Nephron progenitor cell (in vitro differentiated cells): ENCODE measurements at places on chromosomes 4 and X.

GRCh38 chrX:6363188-6363587 lies 134.5 kb upstream of the NLGN4X start:
- DNase-seq: no peak

- no peak for DNase-seq
Observed at GRCh38 chr4:20572976-20573375, 127.3 kb upstream of the PACRGL start.

DNA sequence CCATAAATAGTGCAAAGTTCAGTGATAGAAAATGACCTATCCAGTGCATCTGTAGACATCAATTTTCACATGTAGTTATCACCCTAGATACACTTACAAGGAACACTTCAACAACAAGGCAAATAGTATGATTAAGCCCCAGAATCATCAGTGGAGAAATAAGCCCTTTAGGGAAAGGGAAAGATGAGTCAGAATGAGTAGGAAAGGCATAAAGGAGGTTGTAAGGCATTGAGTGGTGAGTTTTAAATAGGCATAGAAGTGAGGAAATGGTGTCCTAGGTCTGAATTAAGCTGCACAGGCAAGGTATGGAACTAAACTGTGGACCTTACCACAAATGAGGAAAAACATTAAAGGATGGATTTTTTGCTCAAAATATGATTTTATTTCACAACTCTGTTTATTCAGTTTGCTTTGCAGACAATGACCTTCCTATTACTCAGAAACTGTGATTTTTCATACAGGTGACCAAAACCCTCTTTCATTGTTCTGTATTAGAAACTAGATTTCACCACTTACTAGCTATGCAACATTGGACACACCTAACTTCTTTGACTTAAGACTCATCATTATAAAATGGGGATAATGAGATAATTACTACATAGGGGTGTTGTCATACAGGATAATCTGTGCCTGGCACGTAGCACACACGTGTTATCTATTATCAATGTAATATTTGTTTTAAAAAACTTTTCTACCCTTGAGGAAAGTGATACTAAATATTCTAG lies 57.0 kb upstream of the MAP9 start:
- no peak for DNase-seq

DNA sequence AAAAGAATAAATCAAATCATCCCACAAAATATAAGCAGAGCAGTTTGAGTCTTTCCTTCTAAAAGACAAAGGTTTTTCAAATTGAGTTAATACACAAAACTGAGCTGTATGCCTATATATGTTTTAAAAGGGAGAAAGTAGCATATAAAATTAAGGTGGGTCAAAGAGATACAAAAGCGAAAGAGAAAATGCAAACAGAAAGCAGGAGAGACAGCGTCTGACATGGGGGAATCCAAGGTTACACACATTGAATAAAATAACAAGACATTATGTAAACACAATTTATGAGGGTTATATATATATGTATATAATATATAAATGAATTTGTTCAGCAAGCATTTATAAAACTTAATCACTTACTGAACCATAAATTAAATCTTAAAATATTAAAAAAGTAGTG lies 276.1 kb upstream of the LCORL start:
- no peak for DNase-seq

GRCh38 chr4:61220556-61220955 lies 20.4 kb downstream of the ADGRL3 start:
- no peak for DNase-seq

- DNase-seq: no peak
Observed at GRCh38 chrX:38106991-38107655, 100.8 kb downstream of the SYTL5 start.

DNA sequence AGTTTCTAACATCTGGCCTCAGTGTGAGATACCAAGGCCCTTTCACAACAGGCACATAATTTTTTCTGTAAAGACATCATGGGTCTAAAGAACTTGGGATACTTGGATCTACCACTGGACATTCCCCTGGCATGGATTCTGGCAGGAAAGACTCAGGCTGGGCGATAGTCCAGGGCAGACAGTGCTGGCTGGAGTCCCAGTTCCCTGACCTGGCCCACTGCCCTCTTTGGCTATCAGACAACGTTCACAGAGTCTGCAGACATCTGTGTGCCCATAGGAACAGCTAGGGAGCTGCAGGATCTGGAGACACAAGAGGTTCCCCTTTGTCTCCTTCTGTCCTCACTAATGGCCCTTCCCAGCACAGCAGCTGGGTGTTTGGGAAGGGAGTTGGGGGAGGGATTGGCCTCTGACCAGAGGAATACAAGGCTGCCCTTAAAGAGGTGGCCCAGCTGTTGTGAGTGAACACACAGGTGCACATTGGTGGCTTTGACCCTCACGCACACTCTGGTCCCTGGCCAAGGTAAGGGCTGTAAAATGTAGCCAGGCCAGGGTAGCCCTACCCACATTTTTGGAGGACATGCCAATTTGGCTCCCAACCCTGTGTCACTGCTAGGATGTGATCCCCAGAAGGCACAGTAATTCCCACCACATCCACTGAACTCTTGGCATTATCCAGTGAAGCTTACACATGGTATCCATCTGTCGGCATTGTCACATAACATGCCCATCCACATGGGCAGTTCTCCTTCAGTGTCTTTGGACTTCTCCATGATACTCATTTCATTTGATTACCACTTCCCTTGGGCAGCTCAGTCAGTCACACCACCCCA lies 72.3 kb downstream of the SOX3 start:
- DNase-seq: no peak

DNA sequence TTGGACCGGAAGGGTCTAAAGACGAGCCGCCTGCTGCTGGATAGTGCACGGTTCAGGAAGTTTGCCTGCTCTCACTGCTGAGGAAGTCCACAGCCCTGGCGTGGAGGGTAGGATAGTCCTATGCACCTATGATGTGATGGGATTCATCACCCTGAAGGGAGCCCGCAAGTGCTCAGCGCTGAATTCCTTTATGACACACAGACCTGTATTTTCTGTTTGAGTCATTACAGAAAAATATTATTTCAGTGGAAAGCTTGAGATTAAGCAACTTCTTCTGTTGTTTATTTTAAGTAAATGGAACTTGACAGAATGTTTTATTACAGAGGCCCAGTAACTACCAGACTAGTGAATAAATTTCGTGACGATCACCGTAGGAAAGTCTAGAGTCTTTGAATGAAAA lies 123.2 kb downstream of the TRIML1 start:
- DNase-seq: no peak

- no peak for DNase-seq
Observed at GRCh38 chr4:11505221-11505971, 76.7 kb upstream of the HS3ST1 start.

DNA sequence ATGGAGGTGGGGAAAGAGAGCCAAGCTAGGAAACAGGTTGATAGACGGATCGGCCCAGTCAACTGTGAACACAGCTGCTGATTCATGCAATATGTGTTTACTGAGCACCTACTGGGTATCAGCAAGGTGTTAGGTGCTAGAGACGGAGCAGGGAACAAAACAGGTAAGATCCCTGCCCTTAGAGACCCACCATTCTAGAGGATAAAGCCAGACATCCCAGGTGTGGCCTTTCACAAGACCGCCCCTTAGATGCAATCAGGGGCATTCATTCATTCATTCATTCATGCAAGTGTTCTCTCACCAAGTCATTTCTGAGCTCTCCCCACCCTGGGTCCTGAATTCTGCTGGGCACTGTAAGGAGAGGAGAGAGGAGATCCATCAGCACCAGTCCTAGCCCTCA lies 20.2 kb upstream of the MTM1 start:
- DNase-seq: no peak

DNA sequence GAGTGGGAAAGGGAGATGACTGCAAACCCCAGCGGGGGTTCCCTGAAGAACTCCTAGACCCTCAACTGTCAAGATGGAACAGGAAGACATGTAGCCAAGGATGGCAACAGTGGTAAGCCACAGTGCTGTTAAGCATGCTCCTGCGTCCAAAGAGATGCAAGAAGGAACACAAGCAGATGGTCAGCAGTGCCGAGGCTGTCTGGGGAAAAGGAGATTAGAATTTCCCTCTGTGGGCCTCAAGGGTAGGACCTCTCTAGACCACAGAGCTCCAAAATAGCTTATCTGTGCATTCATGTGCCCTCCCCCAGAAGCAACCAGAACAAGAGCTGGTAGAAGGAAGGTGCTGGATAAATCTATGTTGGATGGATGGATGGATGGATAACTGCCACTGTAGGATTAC lies 82.0 kb upstream of the CPEB2 start:
- DNase-seq: no peak

GRCh38 chrX:50638123-50638522 lies 167.5 kb upstream of the DGKK start:
- no peak for DNase-seq

DNA sequence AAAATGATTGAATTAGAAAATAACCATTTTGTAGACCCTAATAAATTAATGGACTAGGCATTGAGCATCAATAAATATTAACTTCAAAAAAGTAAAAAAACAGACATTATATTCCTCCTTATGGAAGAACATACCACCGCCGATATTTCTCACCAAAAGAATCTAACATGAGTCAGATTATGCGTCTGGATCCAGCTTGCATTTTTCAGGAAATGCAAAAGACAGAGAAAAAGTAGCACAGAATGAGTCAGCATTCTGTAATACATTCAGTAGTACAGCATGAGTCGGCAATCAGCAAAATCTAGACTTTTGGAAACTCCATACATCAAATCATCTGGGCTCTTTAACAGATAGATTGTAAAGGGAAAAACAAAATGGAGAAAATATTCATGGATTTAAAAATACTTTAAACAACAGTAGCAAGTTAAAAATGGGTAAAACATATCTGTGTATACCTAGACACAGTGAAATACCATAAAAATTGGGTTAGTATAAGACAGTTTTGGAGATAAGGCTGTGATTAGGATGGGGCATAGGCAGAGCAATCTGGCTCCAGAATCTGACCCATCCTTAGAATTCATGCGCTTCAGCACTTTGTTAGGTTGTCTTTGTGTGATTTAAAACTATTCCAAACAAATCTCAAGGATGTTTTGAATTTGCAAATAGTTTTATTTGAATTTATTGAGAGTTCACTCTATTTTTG lies 633.0 kb upstream of the FAM241A start:
- DNase-seq: no peak

GRCh38 chrX:102985192-102985591 lies 48.1 kb downstream of the RAB40AL start:
- no peak for DNase-seq

GRCh38 chr4:26076000-26076587 lies 162.1 kb downstream of the SMIM20 start:
- DNase-seq: no peak

GRCh38 chrX:153832728-153833127 lies 2.4 kb upstream of the PDZD4 start:
- peak; percentile 33 for DNase-seq

- DNase-seq: no peak
Observed at GRCh38 chr4:142348613-142349021, 497.5 kb downstream of the INPP4B start.

DNA sequence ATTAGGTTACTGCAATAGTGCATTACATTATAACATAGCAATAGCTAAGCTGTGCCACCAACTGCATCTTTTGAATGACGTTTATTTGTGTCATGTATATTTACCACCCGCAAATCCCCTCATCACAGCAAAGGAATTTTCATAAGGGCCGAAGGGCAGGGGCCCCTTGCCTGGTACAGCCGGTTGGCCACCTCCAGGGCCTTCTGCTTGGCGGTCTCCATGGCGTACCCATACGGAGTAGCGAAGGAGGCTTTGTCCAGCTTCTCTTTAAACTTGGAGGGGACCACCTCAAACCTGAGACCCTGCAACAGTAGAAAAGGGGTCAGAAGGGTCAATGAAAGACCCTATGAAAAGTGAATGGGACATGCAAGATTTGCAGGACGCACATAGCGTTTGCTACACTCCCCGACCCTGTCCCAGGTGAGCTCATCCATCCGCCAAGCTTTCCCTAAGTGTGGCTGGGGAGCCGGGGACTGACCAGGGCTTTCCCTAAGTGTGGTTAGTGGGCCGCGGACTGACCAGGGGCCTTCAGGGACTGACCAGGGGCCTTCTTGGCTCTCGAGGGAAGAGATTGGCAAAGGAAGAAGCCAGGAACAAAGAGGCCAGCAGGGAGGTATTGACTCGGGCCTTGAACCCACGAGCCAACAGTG lies 10.6 kb downstream of the ASMTL start:
- DNase-seq: no peak

DNA sequence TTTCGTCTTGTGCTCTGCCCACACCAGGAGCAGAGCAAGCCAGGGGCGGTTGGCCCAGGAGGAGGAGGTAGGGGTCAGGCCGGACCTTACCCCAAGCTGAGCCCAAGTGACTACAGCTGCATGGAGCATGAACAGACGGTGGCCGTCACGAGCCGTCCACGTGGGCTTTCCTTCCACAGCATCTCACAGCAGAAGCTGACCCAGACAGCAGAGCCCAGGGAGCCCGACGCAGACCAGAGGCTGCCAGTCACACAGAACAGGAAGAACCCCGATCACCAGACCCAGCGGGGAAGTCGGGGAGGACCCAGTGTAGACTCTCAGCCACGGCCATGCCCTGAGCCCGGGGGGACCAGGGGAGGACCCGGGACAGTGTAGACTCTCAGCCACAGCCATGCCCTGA lies 58.0 kb downstream of the FAM53A start:
- DNase-seq: no peak

DNA sequence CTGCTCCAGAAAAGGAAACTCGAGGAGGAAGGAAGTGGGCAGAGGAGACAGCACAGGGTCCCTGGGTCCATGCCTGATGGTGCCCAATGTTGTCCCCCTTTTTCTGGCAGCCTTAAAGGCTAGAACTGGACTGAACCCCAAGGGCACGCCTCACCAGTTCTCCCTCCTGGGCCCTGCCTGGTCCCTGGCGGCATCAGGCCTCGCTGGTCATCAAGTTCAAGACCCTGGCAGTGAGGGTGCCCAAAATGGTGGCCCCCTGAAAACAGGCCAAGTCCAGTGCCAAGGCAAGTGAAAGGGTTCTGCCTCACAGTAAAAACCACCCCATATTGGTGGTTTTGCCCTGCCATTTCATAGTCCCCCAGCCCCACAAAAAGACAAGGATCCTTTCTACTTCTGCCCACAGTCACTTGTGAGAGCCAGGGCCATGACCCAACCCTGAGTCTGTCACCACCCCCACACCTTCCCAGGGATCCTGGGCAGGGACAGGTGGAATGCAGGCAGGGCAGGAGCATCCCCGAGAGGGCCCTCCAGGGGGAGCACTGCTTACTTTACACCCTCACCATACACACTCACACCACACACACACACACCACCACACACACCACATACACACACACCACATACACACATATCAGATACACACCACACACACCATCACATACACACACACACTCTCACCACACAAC lies 107.6 kb downstream of the DCTD start:
- DNase-seq: no peak

DNA sequence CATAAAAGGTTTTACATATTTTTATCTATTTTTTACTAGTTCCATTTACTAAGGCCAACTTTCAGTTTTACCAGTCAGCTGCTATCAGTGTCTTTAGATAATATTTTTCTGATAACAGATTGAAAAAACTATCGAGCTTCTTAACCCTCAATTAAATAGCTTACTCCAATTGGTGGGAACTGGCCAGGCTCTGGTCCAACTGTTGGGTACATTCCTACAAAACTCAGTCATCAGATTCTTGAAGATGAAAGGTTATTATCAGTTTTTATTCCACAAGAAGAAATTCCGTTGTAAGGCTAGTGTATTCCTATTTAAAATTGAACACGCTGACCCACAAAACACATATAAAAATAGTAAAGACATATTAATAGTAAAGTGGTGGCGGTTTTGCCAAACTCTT lies 346.2 kb downstream of the MAPK10 start:
- no peak for DNase-seq
